ENCODE measurements at places on chromosomes 12 and 14.

DNA sequence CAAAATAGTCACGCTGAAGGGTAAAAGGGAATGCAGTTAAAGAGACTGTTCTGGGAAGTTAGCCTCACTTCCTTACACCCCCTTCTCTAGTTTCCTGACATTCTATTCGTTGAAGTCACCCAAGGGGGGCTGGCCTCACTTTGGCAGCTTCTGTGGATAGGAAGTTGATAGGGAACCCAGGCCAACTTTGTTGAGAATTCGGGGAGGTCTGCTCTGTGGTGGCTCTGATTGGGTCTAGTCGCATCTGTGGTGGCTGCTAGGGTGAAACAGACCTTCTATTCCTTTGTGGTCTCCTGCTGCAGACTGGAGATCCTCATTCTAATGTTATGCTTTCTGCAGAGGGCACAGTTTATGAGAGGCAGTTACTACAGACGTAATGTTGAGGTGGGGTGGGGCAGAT, 28.8 kb upstream of the GZMB start:
- no peak for DNase-seq

GRCh38 chr12:60266381-60266852, 670.6 kb downstream of the SLC16A7 start:
- no peak for DNase-seq

DNA sequence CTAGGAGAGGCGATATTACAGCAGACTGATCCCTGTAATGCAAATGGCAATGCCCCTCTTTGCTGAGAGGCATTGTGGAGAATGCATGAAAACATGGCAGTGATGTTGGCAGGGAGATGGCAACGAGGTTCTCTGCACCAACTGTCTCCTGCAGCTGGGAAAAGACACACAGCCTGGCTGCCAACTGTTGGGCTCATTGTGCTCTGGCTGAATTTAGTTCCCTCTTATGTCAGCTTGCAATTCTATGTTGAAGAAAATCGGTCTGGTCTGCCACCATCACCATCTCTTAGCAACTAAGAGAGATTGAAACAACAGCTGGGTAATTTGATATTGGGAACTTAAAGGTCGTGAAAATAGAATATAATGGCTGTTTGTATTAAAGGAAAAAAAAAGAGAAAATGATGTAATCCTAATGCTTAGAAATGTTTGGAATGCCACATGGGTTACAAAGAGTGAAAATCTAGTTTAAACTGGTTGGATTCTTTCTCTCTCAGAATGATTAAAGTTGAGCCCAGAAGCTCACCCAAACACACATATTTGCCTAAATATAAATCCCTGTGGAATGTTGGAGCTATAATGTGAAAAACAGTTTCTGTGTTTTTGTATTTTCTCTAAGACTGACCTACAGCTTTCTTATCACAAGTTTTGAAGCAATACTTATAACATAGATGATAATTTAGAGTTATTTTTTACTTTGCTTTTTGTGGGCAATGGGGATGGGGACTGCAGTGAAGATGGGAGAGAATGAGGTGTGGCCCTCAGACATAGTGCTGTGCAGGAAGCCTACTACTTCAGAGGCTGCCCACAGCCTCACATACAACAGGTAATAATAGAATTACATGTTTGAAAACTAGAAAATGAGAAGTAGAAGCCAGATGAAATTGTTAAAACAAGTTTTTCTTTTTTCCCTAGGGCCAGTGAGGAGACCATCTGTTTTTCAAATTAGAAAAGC, 143.7 kb downstream of the AKAP6 start:
- DNase-seq, result no peak

DNA sequence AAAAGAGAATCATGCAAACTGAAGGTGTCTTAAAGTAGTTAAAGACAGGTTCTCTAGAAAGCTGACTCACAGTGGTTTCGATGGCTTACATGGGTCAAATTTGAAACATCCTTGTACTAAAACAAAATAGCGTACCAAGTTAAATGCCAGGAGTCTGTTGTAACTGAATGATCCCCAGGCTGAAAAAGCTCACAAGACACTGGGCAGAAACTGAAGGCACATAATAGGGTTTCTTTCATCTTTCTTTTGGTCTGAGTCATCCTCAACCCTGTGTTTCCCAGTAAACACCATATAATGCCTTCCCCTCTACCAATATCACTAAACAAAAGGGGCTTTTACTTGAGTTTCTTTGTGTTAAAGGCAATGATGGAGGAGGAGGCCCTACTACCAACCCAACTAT, 12.8 kb downstream of the ZFYVE1 start:
- no peak for DNase-seq

GRCh38 chr14:59664741-59665140, 88.1 kb upstream of the CCDC175 start:
- DNase-seq, result no peak

DNA sequence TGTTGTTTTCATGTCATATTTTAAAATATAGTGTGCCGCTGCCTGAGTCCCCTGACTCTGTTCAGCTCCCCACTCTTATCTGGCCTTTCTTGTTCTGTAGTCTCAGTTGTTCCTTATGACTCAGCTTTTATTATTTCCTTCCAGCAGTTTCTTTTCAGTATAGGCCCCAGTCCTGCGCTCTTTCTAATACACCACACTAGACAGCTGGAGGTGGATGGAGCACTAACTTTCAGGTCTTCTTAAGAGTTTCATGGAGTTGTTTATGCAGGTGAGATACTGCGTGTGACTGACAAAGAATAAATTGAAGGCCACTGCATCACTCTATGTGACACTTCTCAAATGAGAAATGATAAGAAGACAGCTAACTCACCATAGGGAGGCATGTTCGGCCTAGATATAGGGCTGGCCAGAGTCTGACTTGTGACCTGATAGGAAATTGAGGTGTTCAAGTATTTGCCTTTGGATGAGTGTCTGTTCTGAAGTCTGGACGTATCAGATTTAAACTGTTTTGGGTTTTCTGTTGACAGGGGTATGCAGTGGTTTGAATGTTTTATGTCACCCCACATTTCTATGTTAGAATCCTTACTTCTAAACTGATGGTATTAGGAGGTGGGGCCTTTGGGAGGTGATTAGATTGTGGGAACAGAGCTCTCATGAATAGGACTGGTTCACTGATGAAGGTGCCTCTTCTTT, 60.8 kb upstream of the CLMN start:
- DNase-seq, result no peak

- no peak for DNase-seq
Observed at GRCh38 chr14:91344096-91344495, 73.5 kb downstream of the CCDC88C start.

DNA sequence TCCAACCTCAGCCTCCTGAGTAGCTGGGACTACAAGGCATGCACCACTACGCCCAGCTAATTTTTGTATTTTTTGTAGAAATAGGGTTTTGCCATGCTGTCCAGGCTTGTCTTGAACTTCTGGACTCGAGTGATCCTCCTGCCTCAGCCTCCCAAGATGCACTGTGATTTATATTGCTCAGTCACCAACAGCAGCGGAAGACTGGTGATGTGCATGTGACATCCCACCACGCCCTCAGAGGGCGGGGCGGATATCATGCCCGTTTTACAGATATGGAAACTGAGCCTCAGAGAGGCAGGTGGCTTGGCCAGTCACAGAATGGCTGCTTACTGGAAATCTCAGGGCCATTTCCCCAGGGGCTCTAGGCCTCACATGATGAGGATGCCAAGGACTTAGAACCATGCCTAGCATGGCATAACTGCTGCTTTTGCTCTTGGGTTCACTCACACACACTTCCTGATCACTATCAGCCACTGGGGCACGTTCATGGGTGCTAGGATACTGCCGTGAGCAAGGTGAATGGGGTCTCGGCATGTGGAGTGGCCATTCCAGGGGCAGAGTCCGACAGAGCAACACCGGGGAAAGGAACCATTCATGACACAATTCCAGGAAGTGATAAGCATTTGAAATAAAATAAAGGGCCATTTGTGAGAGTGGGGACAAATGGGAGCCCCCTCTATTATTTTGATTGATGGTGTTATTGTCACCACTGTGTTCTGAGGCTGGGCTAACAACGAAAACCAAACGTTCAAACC, 31.9 kb downstream of the RBM19 start:
- DNase-seq, result no peak

- DNase-seq, result no peak
Observed at GRCh38 chr12:28172434-28173030, 17.7 kb upstream of the CCDC91 start.

DNA sequence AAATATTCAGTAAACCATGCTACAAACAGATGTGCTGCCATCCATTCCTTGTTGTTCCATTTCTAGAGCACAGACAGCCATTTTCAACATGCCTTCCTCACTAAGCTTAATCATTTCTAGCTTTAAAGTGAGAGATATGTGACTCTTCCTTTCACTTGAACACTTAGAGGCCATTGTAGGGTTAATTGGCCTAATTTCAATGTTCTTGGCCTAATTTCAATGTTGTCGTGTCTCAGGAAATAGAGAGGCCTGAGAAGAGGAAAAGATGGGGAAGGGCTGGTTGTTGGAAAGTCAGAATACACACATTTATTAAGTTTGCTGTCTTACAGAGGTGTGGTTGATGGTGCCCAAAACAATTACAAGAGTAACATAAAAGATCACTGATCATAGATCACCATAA, 435.1 kb downstream of the ZFP36L1 start:
- DNase-seq, result no peak

GRCh38 chr12:124039276-124039675, 66.3 kb downstream of the ZNF664 start:
- no peak for DNase-seq

GRCh38 chr12:132597333-132598316, 12.8 kb downstream of the LRCOL1 start:
- peak; percentile 22 for DNase-seq
